ENCODE measurements at places on chromosomes 2 and 18.

DNA sequence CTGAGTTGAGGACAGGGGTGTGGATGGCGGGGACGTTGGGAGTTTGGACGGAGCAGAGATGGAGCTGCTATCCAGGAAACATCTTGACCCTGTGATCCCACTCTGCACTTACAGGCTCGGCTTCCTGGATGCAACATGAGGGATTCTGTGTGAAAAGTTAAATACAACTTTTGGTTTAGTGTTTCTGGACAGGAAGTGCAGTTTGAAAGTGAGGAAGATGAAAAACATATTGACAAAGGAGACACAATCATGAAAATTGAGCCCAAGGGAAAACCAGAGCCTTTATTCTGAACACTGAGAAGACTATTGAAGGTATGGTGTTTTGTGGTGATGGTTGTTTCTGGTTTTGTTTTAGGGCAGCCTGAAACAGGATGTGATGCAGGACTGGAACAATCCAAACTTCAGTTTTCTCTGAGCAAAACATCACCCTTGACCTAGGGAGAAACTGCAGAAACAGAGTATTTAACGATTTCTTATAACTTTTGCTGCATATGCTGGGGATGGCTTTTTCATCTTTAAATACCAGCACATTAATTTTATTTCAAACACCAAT is 76.5 kb upstream of the RFX8 start:
- no peak for DNase-seq

GRCh38 chr2:215982465-215982875 is 30.9 kb downstream of the MREG start:
- DNase-seq = peak; percentile 54

- peak; percentile 21 for DNase-seq
Observed at GRCh38 chr18:54794823-54795222, 33.5 kb upstream of the RAB27B start.

GRCh38 chr18:59249199-59249774 is 24.0 kb downstream of the RAX start:
- peak; percentile 83 for DNase-seq

GRCh38 chr2:27795093-27795834 is 23.7 kb downstream of the MRPL33 start:
- no peak for DNase-seq

Measured in EH (cell line).